Naive thymus-derived CD4-positive, alpha-beta T cell (primary cell): ENCODE measurements at places on chromosomes 12 and 14. TPM values are rescaled to one million over a fixed set of nuclear protein-coding genes. Genes with fewer than 3 reads are reported as not detected.

- no peak for DNase-seq
- H3K4me3 ChIP-seq = no peak overlapping the region
- no peak overlapping the region for H3K27ac ChIP-seq
- no peaks in the 10 kb centered on the region for H3K27me3 ChIP-seq
- no peaks in the 10 kb centered on the region for H3K36me3 ChIP-seq
These were observed 58.8 kb downstream of the ADGRD1 start for GRCh38 chr12:131012279-131013069.

DNA sequence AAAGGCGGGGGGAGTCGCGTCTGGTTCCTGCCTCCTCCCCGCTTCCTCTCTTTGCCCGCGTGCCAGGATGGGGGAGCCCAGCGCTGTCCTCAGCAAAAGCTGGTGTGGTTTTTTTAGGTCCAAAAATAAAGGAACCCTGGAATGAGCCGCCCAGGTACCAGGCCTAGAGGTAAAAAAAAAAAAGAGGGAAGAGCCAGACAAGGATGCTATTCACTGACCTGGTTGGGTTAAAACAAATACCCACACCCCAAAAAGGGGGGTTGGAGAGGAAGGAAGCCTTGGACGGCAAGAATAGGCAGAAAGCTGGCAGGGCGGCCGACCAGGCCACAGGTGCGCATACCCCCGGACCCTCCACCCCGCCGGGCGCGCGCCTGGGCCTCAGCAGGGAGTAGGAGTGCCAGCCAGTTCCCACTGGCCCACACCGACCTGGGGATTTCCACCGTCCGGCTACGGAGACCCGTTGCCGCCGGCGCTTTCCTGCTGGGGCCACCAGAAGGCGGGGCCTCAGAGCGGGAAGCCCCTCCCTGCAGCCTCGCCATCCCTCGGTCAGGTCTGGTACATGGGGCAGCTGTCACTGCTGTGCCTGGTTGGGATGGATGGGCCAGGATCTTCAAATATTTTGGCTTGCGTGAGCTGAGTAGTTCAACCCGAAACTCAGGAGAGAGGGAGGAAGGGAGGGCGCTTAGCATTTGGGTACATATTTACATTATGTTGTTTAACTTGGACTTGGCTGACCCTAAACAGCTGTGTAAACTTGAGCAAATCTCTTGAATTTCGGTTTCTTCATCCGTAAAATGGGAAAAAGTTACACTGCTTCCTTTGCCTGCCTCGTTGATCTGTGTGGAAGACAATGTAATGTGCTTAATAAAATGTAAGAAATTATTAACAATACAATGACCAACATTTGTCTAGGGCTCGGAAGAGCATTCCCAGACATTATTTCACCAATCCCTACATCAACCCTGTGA, 5.4 kb upstream of the IRF2BPL start:
- no peaks in the 10 kb centered on the region for H3K27me3 ChIP-seq
- DNase-seq = peak; percentile 89
- peaks cover 67% of the 10 kb centered on the region for H3K4me1 ChIP-seq
- H3K36me3 ChIP-seq = no peaks in the 10 kb centered on the region
- peak overlapping the region; percentile 95 for H3K27ac ChIP-seq

GRCh38 chr12:50296554-50296953, 13.2 kb upstream of the LIMA1 start:
- DNase-seq = no peak
- H3K4me1 ChIP-seq = no peaks in the 10 kb centered on the region
- H3K36me3 ChIP-seq = no peaks in the 10 kb centered on the region
- H3K27me3 ChIP-seq = no peaks in the 10 kb centered on the region
- H3K27ac ChIP-seq = no peak overlapping the region
- H3K4me3 ChIP-seq = no peak overlapping the region

- H3K27me3 ChIP-seq = peaks cover 5% of the 10 kb centered on the region
- H3K27ac ChIP-seq = no peak overlapping the region
- H3K4me1 ChIP-seq = peaks cover 2% of the 10 kb centered on the region
- H3K4me3 ChIP-seq = no peak overlapping the region
These were observed 8.3 kb downstream of the COL2A1 start for GRCh38 chr12:47995981-47996401.

DNA sequence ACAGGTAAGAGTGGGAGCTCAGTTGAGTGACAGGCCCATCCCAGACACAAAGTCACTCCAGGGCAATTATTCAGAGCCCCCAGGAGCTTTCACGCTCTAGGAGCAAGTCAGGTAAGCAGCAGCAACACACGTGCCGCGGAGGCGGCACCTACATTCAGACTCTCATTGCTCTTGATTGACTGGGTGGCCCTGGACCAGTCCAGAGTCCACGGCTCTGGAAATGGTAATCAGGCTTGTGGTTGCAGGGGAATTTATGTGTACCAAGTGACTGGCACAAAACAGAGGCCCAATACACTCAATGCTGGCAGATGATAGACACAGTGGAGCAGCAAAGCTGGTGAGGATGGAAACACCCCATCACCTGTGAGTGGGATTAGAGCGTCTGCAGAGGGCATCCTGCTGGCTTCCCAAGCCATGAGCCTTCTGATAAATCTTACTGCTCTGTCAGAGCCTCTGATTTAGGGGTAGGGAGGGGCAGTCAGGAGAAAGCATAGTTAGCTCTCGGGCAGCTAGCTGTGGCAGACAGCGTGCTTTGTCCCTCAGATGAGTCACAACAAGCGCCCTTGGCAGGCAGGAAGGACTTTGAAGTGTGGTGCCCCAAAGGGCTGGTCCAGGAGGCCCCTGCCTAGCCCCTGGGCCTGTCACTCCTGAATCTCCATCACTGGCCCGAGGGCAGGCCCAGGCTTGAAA, 344.7 kb downstream of the CACNA1C start:
- no peaks in the 10 kb centered on the region for H3K4me1 ChIP-seq
- H3K27me3 ChIP-seq = no peaks in the 10 kb centered on the region
- DNase-seq = no peak
- H3K36me3 ChIP-seq = no peaks in the 10 kb centered on the region

CIDEB gene
- total RNA-seq = 16.4 TPM

KRT82 gene
- not detected for total RNA-seq

GRCh38 chr14:44886860-44887595, 74.7 kb downstream of the KLHL28 start:
- no peak overlapping the region for H3K27ac ChIP-seq
- H3K36me3 ChIP-seq = no peaks in the 10 kb centered on the region
- DNase-seq = no peak
- no peaks in the 10 kb centered on the region for H3K4me1 ChIP-seq

DNA sequence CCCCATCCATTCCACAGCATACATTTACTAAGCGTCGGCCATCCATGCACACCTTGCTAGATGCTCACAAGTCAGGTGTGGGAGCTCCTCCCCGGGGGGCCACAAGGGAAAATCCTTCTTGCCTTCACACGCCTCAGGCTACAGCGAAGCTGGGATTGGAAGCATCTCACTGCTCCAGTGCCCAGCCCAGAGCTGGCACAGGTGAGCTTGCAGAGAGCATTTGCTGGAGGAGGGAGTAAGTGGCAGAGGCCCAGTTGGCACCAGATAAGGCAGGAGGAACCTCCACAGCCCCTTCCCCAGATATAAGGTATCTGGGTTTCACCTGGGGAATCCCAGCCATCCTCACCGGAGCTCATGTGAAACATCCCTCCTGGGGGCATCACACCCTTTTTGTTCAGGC, 1.8 kb downstream of the TRPV4 start:
- H3K4me1 ChIP-seq = no peaks in the 10 kb centered on the region
- no peaks in the 10 kb centered on the region for H3K36me3 ChIP-seq
- DNase-seq = no peak
- H3K27me3 ChIP-seq = no peaks in the 10 kb centered on the region
- H3K27ac ChIP-seq = no peak overlapping the region

RNF41 gene
- total RNA-seq = 31.4 TPM

SMIM41 gene
- total RNA-seq = not detected

GRCh38 chr14:75267141-75267721, 11.4 kb upstream of the FOS start:
- DNase-seq = no peak
- no peak overlapping the region for H3K4me3 ChIP-seq
- no peaks in the 10 kb centered on the region for H3K27me3 ChIP-seq
- H3K36me3 ChIP-seq = no peaks in the 10 kb centered on the region

- no peaks in the 10 kb centered on the region for H3K27me3 ChIP-seq
- H3K27ac ChIP-seq = no peak overlapping the region
- no peaks in the 10 kb centered on the region for H3K4me1 ChIP-seq
- H3K36me3 ChIP-seq = peaks cover 6% of the 10 kb centered on the region
- H3K4me3 ChIP-seq = no peak overlapping the region
These were observed 17.2 kb downstream of the USP30 start for GRCh38 chr12:109069307-109070271.
